WTC11 (cell line): ENCODE measurements at places on chromosomes 5 and 9.
A peak's percentile ranks its signal among the peaks of the same experiment; 100 is the strongest.

DNA sequence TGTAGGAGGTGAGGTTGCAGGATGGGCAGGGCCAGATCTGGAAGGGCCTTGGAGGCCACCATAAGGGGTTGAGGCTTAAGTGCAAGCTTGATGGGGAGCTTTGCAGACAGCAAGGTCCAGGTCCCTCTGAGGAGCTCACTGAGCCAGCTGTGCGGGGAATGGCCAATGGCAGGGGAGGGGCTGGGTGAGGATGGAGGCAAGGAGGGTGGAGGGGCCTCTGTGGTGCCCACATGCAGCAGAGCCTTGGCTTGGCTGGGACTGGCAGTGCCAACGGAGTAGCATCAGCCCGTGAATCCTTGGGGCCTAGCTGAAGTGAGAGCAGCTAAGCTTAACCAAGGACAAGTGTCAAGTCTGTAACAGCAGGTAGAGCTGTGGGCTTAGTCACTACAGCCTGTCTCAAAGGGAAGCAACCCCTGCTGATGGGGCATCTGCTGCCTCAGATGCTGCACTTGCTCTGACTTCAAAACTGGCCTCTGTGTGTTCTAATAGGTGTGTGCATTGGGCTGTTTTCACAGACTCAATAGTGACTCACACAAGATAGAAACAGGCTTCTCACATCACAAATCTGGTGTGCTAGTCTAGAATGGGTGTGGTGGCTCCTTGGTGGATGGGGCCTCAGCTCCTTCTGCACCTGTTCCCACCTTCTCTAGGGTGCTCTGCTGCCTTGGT lies 16.3 kb downstream of the GALNT12 start:
- DNase-seq = no peak

- no peak for DNase-seq
Measured at GRCh38 chr5:165241811-165242210, 1736.4 kb downstream of the MAT2B start.

DNA sequence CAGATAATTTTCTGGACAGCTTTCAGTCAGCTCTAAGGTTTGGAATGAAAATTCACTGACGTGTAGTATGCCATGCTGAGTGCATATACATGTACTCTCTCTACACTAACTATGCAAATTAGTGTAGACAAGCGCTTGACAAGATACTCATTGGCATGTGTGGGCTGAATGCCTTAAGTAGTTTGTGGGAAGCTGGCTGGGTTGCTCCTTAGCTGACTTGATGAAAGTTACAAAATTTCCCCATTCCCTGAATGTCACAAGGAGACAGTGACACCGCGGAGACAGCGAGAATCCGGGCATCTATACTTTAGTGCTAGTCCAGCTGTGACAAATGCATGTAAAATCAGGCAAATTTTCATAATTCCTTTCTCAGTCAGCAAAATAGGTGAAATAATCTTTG lies 51.6 kb upstream of the C5orf46 start:
- DNase-seq = no peak

DNA sequence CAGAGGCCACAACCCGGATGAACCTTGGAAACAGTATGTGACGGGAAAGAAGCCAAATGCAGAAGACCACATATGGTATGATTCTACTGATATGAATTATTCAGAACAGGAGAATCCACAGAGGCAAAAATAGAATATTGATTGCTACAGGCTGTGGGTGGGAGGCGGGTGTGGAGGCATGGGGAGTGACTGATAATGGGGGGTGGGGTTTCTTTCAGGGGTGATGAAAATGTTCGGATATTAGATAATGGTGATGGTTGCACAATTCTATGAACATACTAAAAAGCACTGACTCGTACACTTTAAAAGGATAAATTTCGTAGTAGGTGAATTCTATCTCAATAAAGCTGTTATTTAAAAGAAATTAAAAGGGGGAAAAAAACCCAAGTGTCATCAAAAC lies 10.7 kb downstream of the IL4 start:
- DNase-seq = no peak

- no peak for DNase-seq
Measured at GRCh38 chr9:86242071-86242470, 17.4 kb downstream of the C9orf153 start.

DNA sequence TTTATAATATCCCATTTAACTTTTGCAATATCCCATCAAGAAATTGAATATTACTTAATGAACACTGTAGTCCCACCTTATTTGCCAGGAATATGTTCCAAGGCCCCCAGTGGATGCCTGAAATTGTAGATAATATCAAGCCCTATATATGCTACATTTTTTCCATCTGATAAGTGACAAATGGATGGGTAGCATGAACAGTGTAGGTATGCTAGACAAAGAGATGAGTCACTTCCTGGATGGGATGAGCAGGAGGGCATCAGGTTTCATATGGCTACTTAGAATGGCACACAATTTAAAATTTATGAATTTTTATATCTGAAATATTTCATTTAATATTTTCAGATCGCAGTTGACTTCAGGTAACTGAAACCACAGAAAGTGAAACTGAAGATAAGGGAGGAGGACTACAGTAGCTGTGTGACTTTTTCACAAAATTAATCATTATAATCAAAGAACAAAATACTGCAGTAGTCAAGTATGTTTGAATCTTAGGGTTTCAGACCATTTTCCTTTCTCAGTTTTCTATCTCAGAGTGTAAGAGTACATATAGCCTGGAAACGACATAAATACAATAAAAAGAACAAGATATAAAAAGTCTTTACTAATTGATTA lies 636.4 kb upstream of the ARRDC3 start:
- no peak for DNase-seq

GRCh38 chr5:172795318-172795977 lies 24.5 kb upstream of the DUSP1 start:
- DNase-seq = no peak

DNA sequence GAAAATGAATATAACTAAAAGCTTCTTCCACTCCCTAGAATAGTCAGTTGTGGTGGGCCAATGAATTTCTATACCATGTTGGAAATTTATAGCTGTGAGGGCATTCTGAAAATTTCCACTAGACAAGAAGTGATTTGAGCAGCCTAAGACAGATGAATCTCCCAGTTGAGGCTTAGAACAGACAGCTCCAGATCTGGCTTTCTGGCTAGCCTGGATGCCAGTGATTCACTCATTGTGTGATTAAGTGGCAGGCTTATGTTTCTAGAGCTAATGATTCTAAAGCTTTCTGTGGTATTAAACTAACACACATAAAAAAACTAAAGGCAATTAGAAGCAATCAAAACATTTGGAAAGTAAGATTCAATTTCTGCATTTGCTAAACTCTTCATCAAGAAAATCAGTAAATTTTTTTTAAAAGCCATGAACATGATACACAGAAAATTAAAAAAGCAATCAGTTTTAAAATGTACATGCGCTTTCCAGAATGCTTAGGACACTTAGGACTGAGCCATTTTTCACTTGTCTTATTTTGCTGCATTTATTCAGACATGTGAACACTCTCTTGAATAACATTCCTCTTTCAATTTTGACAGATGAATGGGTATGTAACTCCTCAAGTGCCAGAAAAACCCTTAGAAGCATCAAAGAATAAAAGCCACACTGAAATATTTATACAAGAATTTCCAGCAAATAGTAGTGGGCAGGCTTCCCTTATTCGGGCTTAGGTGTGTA lies 100.5 kb upstream of the GNAQ start:
- no peak for DNase-seq

- DNase-seq = no peak
Measured at GRCh38 chr5:132468656-132469379, 21.8 kb downstream of the IRF1 start.

DNA sequence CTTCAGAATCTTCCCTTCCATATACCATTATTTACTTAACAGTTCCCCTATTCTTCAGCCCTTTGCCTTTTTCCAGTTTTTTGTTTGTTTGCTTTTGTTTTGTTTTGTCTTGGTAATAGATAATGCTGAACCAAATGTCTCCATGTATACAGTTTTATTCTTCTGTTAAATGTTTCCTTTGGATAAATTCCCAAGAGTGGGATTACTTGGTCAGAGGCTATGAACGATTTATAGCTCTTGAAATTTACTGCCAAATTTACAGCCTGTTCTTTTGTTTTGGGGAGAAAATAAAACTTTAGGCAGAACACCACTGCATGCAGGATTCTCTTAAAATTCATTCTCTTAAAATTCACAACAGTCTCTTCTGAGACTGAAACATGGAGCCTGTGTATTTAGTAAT lies 38.6 kb downstream of the NR4A3 start:
- no peak for DNase-seq

DNA sequence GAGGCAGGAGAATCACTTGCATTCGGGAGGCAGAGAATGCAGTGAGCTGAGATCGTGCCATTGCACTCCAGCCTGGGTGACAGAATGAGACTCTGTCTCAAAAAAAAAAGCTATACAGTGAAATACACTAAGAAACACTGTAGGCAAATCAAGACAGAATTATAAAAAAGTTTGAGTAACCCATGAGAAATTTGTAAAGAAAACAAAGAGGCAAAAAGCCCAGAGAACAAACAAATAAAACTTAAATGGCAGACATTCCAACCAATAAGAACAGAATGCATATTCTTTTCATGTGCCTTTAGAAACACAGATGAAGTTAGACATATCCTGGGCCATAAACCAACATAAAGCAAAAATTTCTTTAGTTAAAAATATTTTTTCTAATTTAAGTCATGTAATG lies 30.6 kb downstream of the ZNF169 start:
- no peak for DNase-seq

- no peak for DNase-seq
Measured at GRCh38 chr5:44002381-44002901, 386.8 kb downstream of the FGF10 start.

GRCh38 chr9:72150661-72151060 lies 1.4 kb downstream of the GDA start:
- DNase-seq = no peak

- DNase-seq = no peak
Measured at GRCh38 chr5:677131-678101, 15.7 kb downstream of the TPPP start.

- DNase-seq = no peak
Measured at GRCh38 chr5:107652839-107653607, 17.7 kb downstream of the EFNA5 start.

GRCh38 chr5:179243333-179243732 lies 101.9 kb downstream of the ADAMTS2 start:
- DNase-seq = peak; percentile 1

- no peak for DNase-seq
Measured at GRCh38 chr9:114317665-114318357, 5.1 kb upstream of the ORM1 start.

- DNase-seq = no peak
Measured at GRCh38 chr5:66197764-66198405, 53.8 kb downstream of the SREK1 start.

GRCh38 chr5:135709208-135709575 lies 125.3 kb upstream of the SLC25A48 start:
- DNase-seq = no peak

GRCh38 chr9:125966959-125967711 lies 220.0 kb downstream of the PBX3 start:
- DNase-seq = no peak

- no peak for DNase-seq
Measured at GRCh38 chr5:59600998-59601397, 292.5 kb downstream of the PDE4D start.

DNA sequence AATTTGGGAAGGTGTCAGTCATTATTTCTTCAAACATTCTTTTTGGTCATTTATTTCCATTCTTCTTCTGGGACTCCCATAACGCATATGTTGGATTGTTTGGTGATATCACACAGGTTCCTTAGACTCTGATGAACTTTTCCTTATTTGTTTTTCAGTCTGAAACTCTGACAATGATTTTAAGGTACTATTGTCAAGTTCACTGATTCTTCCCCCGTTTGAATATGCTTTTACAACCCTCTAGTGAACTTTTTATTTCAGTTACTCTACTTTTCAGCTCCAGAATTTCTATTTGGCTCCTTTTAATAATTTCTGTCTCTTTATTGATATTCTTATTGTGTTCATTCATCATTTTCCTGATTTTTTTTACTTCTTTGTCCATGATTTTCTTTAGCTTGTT lies 92.5 kb upstream of the RORB start:
- DNase-seq = no peak

DNA sequence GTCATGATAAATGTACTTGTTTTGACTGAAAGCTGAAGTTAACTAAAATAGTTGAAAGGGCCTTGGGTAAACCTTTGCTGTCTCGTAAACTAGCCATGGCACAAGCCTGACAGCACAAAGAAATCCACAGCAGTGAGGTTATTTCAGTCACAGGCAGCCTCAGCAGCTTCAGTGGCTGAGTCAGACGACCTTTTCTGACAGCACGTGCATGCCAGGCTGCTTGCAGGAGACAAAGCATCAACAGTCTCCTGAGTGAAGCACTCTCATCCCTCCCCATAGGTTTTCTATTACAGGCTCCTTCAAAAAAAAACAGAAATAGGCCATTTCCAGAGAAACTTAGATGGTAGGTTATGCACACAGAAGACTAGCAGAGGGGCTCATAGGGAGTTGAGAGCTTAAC lies 34.6 kb downstream of the OXCT1 start:
- DNase-seq = peak; percentile 11

DNA sequence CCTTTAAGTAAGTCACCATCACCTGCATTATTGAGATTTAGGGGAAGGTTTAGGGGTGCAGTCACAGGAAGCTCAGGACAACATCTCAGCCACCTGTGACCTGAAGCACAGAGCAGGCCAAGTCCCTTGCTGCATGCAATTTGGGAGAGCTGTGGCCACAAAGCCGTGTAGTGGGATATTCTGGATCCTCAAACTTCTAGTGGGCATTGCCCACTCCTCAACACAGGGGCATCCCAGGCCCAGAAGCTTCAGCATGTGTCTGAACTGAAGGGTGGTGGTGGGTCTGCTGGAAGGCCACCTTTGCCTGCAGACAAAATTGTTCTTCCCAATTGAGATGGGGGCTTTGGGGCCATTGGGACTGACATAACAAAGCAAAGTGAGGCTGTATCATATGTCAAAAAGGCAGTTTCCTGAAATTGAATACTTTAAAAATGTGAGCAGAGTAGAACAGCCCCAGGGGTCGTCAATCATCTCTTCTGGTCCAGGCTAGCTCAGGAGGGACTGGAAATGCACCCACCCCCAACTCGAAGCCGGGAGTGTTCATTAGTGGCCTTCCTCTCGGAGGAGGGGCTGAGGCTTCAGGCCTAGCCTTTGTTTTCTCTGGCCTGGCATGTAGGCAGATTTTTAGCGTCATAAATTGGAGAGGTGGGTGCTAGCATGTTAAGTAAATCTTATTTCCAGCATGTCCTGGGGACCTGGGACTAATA lies 2.8 kb upstream of the GADD45G start:
- DNase-seq = no peak

- DNase-seq = no peak
Measured at GRCh38 chr5:149060325-149060724, 2.5 kb downstream of the SH3TC2 start.

DNA sequence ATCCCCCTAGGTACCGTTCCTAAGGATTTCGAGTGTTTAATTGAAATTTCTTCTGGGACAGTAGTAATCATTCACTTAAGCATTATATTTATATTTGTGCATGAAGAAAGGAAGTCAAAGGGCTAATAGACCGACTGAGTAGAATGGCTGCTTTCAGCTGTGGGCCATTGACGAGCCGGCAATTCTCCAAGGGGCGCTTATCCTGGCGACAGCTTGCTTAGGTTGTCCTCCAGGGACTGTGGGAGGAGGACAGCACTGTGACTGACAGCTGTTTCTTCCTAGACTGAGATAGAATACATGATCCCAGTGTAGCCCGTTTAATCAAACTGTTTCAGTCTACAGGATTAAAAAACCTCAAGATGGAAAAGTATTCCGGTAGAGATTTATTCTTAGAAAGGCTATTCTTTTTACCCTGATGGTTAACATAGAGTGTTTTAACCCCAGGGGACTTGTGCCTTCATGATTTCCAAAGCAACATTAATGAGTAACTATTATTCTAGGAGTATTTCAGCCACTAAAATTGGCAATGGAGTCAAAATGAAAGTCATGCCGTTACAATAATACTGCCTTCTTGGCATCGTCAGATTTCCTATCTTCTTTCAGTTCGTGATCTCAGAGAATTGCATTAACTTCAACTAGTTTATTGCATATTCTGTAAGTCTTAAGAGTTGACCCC lies 943.1 kb upstream of the WWC1 start:
- DNase-seq = no peak
